ENCODE measurements at places on chromosomes 16 and 17.

DNA sequence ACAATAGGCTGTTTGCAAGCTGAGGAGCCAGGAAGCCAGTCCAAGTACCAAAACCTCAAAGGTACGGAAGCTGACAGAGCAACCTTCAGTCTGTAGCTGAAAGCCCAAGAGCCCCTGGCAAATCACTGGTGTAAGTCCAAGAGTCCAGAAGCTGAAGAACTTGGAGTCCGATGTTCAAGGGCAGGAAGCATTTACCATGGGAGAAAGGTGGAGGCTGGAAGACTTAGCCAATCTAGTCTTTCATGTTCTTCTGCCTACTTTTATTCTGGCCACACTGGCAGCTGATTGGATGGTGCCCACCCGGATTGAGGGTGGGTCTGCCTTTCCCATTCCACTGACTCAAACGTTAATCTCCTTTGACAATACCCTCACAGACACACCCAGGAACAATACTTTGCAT is 15.3 kb downstream of the CD300LB start:
- DNase-seq: no peak

- DNase-seq: no peak
These were observed 161.5 kb downstream of the TMEM132E start for GRCh38 chr17:34740565-34741520.

DNA sequence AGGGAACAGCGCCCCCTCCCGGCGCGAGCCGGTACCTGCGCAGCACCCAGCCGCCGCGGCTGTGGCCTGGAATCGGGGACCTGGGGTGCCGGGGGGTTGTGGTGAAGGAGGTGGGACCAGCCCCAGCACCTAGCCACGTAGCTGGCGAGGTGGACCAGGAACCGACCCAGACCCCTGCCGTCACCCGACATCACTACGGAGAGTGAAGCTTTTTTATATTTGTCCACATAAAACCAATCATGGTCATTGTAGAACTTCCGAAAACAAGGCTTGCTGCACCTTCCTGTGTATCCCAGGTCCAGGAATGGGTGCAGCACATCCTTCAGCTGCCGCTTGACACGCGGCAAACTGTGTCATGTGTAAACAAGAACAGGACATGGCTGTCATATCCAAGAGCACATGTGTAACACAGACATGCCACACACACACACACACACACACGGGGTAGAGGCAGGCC is 1.3 kb downstream of the HBQ1 start:
- DNase-seq: peak; percentile 95

- DNase-seq: no peak
These were observed 13.8 kb downstream of the CLUAP1 start for GRCh38 chr16:3514621-3515020.

GRCh38 chr17:62735044-62735651 is 73.0 kb downstream of the MARCHF10 start:
- no peak for DNase-seq

DNA sequence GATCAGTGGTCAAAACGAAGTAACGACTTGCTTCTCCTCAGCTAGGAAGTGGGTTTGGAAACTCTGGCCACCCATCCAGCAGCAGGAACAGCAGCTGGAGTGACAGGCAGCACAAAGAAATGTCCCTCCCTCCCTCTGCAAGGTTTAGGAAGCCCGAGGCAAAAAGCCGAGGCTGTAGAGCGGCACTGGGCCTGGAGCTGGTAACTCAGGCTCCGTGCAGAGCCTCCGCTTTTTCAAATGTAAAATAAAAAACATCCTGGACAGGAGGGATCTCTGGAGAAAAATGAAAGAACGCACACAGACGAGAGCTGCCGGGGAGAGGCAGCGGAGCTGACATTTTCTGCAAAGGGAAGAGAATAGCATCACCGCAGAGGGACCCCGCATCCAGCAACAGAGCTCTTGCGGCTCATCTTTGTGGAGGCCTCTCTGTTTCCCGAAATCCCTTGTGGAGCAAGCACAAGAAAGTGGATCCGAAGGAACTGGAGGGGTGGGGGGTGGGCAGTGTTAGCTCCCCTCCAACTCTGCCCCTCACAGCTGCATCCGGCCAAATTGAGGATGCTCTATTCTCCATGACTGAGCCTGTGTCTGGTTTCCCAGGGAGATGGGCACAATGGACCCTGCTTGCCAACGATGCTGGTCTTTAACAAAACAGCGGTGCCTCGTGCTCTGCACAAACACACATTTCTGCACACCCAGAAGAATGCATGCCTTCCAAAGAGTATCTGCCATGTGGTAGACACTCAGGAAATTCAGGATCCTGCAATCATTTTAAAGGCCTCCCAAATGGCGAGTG is 335.5 kb upstream of the ZFHX3 start:
- DNase-seq: no peak
